ENCODE measurements at places on chromosomes 6 and 20.

DNA sequence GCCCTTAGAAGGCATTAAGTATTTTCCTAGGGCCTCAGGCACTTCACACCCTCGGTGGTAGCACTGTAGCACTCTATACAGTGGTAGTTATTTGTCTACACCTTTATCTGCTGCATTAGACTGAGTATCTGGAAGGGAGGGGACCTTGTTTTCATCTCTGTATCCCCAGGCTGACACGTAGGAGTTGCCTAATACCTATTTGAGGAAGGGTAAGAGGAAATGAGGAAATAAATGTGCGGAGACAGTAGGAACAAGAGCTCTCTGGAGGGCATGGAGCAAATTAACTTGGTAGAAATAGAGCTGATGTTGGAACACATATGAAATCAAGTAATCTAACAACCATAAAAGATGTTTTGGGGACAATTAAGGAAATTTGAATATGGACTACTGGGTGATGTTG is 3.9 kb downstream of the CNPY3 start:
- no peak for DNase-seq

DNA sequence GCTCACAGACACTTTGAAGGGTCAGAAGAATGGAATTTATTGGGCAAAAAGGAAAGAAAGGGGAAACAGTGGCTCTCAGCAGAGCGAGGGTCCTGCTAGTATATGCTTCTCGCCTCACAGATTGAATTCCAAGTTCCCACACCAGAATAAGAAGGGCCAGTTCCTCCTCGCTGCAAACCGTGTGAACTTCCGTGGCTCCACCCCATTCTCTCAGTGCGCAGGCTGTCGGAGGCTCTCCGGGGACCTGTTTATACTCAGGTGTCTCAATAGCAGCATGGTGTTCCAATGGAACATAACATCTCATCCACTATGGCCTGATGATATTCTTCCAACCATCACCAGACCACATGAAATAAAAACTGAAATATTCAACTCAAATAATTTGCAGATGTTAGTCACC is 4.6 kb downstream of the SAMD3 start:
- DNase-seq = no peak

- DNase-seq = no peak
Measured at GRCh38 chr6:116175344-116175743, 49.4 kb upstream of the COL10A1 start.

- DNase-seq = no peak
Measured at GRCh38 chr6:63521475-63522210, 50.6 kb upstream of the LOC128125822 start.

DNA sequence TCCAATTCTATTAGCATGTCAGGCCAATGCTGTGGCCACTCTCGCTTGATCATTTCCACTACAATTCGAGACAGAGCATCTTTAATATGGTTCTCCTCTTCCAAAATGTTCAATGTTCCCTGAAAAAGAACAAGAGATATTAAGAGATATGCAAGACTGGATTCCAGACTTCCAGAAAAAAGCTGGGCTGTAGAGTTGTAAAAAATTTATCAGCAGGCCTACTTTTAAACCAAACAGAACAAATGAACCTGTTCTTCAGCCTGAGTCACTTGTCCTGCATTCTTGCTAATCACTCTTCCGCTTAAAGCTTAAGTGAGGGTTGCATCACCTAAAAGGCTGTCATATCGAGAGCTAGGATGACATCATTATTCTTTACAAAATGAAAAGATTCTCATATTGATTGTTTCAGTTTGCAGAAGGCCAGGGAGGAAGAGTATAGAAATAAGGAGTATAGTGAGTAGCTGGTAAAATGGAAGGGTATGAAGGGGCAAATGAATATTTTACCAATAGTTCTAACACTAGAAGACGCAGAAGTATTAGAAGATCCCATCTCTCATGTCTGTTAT is 4.9 kb downstream of the XPO5 start:
- no peak for DNase-seq

DNA sequence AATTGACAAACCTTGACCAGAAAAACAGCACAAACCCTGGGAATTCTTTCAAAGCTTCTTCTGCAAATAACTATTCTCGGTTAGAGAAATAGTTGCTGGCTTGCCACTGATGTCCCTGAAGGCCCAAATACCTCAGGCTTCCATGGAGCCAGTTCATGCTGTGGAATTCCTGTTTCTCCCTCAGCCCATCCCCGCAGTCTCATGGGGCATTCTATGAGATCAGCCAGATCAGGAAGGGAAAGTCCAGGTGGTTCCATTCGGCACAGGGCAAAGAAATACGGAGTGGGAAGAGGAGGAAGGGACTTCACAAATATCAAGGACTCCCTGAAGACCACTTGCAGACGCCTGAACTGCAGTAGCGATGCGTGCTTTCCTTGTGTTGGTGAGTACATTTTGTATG is 63.3 kb downstream of the MYLK4 start:
- DNase-seq = no peak

DNA sequence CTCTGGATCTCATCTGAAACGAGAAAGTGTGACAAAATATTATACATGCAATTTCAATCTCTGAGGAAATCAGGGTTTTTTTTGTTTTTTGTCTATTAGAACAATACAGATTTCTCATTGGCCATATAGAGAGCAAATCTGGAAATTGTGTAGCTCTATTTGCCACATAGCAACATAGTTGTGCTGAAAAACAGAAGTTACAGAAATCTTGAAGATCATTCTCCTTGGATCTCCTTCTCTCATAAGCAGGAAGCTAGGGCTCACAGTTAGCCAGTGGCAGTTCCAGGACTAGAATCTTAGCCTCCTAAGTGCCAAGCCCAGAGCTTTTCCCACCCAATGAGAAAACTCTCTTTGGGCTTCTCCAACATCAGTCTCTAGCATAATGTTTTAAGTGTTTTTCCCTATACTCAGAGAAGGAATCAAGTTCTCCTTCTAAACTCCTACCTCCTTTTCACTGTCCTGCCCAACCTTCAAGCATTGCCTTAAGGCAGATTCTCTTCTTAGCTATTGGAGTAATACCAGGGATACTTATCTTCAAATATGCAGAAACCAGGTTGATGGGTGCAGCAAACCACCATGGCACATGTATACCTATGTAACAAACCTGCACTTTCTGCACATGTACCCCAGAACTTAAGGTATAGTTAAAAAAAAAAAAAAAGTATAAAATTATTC is 211.6 kb downstream of the ALDH8A1 start:
- DNase-seq = no peak

- peak; percentile 86 for DNase-seq
Measured at GRCh38 chr20:11891776-11892545, 25.7 kb upstream of the BTBD3 start.

- DNase-seq = no peak
Measured at GRCh38 chr20:39880890-39881289, 808.1 kb downstream of the MAFB start.

- no peak for DNase-seq
Measured at GRCh38 chr6:135910790-135911618, 59.5 kb downstream of the PDE7B start.

GRCh38 chr6:36843170-36843569 is 3.9 kb upstream of the CPNE5 start:
- no peak for DNase-seq

GRCh38 chr20:32190616-32191415 is 16.7 kb downstream of the PLAGL2 start:
- peak; percentile 35 for DNase-seq

- no peak for DNase-seq
Measured at GRCh38 chr6:37375376-37375775, 21.6 kb downstream of the RNF8 start.

DNA sequence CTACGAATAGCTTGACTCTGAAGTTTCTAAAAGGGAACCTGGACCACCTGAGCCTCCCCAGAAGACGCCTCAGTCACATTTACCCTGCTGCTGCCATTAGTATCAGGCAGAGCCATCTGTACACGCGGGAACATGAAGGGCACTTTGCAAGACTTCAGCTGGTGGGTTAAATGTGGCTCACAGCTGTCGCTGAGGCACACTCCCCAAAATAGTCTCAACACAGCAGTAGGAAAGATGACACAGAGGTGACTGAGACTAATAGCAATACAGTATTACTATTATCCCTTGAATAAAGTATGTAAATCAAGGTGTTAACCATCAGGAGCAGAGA is 29.0 kb downstream of the PSMB1 start:
- DNase-seq = peak; percentile 92

GRCh38 chr20:48787861-48788375 is 39.9 kb downstream of the PREX1 start:
- peak; percentile 81 for DNase-seq

- no peak for DNase-seq
Measured at GRCh38 chr6:132087391-132087790, 136.2 kb upstream of the CCN2 start.

- DNase-seq = no peak
Measured at GRCh38 chr6:34378470-34378869, 14.0 kb downstream of the NUDT3 start.

DNA sequence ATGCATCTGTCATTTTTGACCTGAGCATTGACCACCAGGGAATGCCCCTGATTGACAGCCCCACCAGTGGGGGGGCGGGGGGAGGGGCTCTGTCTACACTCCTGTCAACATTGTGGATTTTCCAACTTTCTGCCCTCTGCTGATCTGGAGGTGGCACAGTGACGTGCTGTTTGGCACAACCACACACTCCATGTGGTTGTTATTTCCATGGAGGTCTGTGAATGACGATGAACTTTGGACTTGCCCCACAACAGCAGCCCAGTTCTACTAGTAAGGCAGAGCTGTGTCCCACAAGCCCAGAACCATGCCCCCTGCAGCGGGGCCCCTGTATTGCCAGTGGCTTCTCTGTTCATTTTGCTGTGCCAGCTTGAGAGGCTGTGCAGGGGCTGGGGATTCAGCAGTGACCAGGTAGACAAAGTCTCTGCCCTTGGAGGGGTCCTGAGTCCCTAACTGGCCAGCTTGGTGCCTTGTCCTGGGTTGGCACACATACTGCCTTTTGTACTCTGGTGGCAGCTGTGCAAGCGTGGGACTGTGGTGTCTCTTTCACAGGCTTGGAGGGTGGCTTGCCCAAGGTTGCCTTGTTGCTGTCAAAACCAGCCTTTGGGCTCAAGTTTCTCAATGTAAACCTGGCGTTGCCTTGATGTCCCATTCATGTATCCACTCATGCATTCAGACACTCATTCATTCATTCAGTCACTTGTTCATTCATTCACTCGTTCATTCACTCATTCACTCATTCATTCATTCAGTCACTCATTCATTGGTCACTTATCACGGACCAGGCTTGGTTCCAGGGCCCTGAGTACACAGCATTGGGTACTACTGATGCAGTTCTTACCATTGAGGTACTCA is 108.5 kb downstream of the SYCP2 start:
- no peak for DNase-seq

- no peak for DNase-seq
Measured at GRCh38 chr6:25882051-25882496, 8.0 kb upstream of the SLC17A3 start.

- DNase-seq = no peak
Measured at GRCh38 chr6:135261872-135262725, 81.0 kb downstream of the MYB start.

All from NCI-H524 (cell line).